ENCODE measurements at places on chromosomes 1 and 21.

DNA sequence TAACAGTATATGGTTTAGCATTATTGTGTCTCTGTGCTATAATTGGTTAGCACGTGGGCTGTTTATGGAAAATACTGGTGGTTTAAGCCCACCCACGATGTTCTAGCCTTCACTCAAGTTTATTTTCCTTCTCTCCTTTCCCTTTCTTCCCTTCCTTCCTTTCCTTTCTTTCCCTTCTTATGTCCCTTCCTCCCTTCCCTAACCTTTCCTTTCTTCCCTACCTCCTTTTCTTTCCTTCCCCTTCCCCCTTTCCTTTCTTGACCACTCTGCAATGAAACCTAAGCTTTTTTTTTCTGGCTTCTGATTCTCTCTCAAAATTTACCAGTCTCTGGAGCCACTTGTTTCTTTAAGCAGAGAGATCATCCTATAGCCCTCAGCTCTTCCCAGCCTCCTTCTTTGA lies 13.4 kb upstream of the S100A10 start:
- DNase-seq, result no peak

- peak; percentile 31 for DNase-seq
Observed at GRCh38 chr21:38985568-38986378, 180.0 kb downstream of the ETS2 start.

- DNase-seq, result no peak
Observed at GRCh38 chr1:993379-993995, 6.4 kb downstream of the HES4 start.

DNA sequence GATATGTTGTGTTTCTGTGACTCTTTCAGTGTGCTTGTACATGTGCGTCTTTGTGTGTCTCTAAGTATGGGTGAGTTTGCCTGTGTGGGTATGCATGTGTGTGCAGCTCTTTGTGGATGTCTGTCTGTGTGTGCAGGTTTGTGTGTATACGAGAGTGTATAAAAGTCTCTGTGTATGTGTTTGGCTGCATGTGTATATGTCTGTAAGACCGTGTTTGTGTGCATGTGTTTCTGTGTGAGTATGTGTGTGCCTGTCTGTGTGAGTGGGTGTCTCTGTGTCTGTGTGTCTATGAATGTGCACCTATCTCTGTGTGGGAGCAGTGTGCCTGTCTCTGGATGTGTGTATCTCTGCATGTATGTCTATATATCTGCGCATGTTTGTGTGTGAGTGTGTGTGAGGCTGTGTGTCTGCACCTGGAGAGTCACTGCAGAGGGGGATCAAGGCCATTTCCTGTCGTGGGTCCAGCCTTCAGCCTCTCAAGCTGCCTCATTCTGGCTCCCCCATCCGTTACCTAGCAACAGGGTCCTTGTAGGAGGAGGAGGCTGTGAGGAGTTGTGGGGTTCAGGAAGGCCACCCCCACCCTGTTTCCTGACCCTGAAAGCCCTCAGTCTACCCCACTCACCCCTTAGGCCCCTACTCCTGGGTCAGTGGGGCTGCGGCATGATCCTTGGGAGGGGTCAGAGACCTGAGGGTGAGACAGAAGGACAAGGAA lies 10.4 kb downstream of the FGR start:
- DNase-seq, result no peak

DNA sequence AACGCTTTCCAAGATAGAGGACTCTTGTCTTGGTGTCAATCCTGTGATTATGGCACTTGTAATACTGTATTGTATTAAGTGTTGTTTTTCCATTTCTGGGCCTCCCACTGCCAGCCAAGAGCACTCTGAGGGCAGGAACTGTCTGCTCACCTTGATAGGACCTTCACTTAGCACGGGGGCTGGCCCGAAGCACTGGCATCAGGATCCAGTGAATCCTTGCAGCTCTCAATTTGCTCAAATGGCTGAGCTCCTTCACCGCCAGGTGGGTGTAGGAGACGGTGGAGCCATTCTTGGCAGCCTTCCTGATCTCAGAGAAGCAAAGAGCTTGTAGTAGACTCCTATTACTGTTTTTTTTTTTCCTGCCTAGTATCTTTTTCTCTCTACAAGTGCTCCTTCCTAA lies 17.7 kb downstream of the MECR start:
- no peak for DNase-seq

- no peak for DNase-seq
Observed at GRCh38 chr1:14875524-14876509, 277.3 kb downstream of the KAZN start.

DNA sequence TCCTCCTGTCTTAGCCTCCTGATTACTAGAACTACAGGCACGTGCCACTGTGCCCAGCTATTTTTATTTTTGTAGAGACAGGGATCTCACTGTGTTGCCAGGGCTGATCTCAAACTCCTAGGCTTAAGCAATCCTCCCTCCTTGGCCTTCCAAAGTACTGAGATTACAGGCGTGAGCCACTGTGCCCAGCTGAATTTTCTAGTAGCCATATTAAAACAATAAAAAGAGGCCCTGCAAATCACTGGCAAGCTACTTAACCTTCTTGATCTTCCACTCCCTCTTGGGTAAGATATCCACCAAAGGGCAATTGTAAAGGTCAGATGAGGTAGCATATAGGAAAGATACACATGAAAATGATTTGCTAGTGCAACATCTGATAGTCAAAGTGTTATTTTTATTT lies 65.6 kb upstream of the SRSF10 start:
- no peak for DNase-seq

Measured in thoracic aorta (tissue), 2 donors.